GM23338 (cell line): ENCODE measurements at places on chromosomes 3 and 15.

GRCh38 chr3:103127737-103128136, 692.9 kb downstream of the ZPLD1 start:
- DNase-seq, result no peak

DNA sequence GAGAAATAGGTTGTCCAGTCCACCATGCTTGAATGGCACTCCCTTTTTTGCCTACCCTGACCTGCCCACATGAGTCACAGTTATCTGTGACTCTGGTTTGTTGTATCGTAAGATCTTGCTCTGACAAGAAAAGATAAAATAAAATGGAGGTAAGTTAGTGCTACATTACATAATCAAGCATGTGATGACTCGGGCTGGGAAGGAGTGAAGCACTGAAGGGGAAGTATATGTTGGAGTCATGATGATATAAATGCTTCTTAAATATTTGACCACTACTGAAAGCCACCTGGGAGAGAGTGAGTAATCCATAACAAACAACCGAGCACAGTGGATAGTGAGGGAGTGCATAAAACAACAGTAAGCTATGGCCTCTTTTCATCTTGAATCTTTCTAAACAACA, 124.4 kb downstream of the SHOX2 start:
- no peak for DNase-seq

DNA sequence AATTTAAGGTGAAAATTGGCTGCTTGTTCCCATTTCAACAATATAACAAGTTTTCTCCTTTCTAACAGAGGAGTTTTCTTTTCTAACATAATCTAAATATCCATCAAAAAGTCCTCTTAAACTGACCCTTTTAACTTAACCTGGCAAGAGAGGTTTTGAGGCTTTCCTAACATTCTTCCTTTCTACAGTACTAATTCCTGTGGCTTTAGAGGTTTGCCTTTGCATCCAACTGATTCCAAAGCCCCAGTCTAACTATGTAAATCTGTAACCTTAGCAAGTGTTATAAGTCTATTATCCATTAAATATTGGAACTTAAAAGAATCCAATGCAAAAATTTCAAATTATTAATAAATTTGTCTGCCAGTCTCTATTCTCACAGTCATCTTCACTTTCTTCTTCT, 134.1 kb downstream of the ISL2 start:
- DNase-seq, result no peak

GRCh38 chr15:99440029-99440428, 125.8 kb upstream of the MEF2A start:
- no peak for DNase-seq

DNA sequence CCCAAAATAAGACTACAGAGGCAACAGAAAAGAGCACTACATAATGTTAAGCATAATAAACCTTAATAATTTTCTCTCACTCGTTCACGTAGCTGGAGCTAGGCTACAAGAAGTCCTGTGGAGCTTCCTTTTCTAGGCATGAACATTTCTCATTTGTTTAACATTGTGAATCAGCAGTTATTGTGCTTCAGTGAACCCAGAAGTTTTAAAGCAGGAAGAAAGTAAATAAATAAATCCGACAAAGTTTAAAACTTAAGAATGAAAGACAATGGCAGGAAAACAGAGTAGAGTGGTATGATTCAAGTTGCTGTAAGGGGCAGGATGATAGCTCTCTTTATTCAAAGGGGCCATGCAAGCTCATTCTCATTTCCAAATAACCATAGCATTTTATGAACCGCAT, 191.8 kb downstream of the LSAMP start:
- DNase-seq, result no peak

DNA sequence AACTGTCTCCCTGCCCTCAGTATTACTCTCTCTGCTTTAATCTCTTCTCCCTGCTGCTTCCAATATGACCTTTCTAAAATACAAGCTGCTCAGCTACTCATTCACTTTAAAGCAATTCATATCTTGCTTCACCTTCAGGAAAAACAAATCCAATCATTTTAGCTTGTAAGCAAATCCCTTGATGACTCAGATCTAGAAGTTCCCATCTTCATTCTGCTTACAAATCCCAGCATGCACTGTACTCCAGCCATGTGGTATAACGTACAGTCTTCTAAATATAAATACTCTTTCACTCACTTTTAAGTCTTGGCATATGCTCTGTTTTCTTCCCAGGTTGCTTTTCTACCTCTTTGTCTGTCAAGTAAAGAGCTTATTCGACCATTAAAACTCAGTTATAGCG, 1009.1 kb upstream of the SEMA6D start:
- no peak for DNase-seq

- DNase-seq, result peak; percentile 65
Measured at GRCh38 chr3:160226026-160226907, 1.0 kb downstream of the C3orf80 start.

GRCh38 chr3:127204841-127205582, 12.1 kb downstream of the PRR23E start:
- DNase-seq, result no peak

- DNase-seq, result no peak
Measured at GRCh38 chr15:38876621-38877020, 312.0 kb upstream of the RASGRP1 start.

- DNase-seq, result no peak
Measured at GRCh38 chr3:31891876-31892455, 89.1 kb downstream of the OSBPL10 start.

- DNase-seq, result no peak
Measured at GRCh38 chr15:62644216-62644888, 398.2 kb upstream of the TPM1 start.

DNA sequence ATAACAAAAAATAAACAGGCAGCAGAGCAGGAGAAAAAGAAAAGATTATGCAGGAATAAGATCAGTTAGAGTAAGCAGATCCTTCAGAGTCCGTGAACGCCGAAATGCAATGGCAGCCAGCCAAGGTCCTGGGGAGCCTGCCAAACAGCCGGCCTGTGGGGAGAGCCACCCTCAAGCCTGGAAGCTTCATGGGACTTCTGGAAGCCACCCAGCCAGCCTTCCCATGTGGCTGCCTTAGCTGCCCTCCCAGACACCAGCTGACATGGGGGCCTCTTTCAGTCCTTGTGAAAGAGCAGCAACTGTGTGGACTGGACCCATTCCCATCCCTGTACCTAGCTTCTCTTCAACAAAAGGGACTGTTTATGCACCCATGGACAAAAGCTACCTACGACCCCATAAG, 64.9 kb upstream of the RAD18 start:
- DNase-seq, result no peak

DNA sequence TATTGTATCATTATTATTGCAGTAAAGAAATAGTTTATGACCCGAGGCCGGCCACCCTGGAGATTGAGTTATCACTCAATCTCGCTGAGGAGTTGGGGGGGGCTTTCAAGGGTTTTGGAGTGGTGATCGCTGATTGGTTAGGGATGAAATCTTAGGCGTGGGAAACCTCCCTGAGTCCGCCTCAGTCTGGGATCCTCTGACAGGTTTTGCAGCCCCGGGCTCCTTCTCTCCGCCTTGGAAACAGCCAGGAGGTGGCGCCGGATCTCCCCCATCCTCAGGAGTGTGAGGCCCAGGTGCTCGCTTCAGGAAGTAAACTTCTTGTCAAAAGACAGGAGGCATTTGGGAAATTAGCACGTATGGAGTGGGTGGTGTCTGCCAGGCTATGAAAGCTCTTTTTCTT, 41.1 kb upstream of the SEC61A1 start:
- peak; percentile 95 for DNase-seq

GRCh38 chr15:88656760-88657221, 18.0 kb downstream of the ISG20 start:
- DNase-seq, result no peak

GRCh38 chr3:52136513-52136912, 17.7 kb downstream of the POC1A start:
- no peak for DNase-seq

- DNase-seq, result no peak
Measured at GRCh38 chr3:126438746-126439145, 36.9 kb downstream of the ZXDC start.

DNA sequence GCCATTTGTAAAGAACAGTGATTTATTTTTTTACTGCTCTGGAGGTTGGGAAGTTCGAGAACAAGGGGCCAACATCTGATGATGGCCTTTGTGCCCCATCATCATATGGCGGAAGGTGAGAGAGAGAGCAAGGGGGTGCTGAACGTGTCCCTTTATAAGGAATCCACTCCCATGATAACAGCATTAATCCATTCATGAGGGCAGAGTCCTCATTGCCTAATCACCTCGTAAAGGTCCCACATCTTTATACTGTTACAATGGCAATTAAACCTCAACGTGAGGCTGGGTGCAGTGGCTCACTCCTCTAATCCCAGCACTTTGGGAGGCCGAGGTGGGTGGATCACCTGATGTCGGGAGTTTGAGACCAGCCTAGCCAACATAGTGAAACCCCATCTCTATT, 8.3 kb downstream of the IL12A start:
- DNase-seq, result no peak
